ENCODE measurements at places on chromosomes 7 and 10.

GRCh38 chr10:122189185-122189584, 81.9 kb upstream of the BTBD16 start:
- no peak for DNase-seq

GRCh38 chr7:20226860-20227259, 9.7 kb upstream of the MACC1 start:
- no peak for DNase-seq

DNA sequence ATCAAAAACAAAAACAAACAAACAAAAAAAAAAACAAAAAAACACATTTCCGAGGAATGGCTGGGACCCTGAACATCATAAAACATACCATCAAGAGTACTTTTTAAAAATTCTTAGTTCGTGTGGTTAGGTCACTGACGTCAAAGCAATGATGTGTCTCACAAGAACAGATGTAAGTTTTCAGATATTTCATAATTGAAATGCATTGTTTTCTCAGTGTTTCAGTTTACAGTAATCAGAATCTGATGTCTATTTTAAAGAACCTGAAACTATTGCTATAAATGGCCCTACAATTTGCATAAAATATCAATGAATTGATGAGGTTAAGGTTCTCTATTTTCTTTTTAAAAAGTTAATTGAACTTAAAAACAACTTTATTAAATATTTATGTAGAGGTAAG, 103.7 kb upstream of the HGF start:
- DNase-seq: no peak

DNA sequence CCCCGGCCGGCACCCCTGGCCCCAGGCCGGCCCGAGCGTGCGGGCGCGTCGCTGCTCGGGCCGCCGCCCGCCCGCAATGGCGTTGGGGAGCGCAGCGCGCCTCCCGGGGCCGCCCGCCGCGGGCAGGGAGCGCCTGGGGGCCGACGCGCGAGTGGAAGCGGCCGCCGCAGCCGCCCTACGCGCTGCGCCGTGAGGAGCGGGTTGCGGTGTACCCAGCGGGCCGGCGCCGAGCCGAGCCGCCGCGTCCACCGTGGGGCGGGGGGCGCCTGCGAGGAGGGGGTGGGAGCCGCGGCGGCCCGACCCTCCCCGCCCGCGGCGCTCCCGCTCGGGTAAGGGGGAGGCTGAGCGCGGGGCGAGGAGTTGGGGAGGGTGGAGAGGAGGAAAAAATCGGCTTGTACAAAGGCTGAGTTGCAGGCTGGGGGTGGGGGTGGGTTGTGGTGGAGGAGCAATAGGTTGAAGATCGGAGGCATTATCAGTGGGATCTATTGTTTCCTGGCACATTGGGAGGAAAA, 473 bp downstream of the PPP1R9A start:
- no peak for DNase-seq

DNA sequence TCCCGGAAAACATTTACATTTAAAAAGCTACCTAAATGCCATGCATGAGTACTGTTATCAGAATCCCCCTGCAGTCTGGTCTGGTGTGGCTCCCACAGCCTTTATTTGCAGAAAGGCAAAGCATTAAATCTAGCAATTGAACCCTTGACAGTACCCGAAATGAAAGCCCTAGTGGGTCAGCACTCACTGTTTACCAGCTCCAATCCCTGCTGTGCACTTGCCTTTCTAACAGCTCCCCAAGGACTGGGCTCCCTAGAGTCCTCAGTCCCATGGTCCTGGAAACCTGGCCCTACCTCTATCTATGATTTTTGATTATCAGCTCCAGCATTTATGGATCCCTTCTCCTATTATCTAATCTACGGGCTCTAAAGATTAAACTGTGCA, 1.9 kb upstream of the MACC1 start:
- DNase-seq: no peak

DNA sequence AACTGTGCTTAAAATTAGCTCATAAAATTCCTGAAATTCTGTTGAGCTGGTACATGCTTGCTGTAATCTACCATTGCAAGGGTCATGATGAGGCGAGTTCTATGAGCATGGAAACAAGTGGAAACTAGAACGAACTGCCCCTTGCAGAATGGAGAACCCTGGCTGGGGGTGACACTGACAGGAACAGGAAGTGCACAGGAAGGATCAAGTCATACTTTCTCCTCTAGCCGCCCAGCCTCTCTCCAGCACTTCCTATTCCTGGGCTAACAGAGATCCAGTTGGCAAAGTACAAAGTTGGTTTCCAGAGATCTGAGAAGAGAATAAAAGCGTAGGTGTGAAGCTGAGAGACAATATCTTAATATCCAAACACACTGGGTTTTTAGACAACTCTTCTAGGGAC, 414.2 kb upstream of the PODXL start:
- no peak for DNase-seq

DNA sequence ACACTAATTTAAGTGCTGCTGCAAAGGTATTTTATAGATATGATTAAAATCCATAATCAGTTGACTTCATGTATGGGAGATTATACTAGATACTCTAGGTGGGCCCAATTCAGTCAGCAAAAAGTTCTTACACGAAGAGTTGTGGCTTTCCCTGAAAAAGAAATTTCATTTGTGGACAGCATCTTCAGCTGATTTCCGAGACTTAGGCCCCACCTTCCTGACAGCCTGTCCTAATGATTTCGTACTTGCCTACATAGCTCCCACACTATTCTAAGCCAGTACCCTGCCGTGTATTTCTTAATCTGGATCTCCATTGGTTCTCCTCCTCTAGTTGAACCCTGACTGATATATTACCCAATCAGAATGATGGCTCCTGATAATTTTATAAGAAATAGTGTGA, 297.9 kb downstream of the EXOC4 start:
- no peak for DNase-seq

DNA sequence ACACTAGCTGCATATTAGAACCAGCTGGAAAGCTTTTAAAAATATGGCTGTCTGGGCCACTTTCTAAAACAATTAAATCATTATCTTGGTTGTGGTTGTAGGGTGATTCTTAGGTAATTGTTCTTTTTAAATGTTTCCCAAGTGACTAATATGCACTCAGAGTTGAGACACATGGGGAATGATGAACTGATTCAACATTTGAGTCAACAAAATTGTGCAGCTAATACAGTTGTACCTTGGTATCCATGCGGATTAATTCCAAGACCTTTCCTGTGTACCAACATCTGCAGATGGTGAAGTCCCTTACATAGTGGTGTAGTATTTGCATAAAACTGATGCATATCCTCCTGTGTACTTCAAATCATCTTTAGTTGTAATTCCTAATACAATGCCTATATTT, 242.2 kb downstream of the ATRNL1 start:
- DNase-seq: no peak

- no peak for DNase-seq
Observed at GRCh38 chr10:6061056-6061455, 1.1 kb downstream of the IL2RA start.

DNA sequence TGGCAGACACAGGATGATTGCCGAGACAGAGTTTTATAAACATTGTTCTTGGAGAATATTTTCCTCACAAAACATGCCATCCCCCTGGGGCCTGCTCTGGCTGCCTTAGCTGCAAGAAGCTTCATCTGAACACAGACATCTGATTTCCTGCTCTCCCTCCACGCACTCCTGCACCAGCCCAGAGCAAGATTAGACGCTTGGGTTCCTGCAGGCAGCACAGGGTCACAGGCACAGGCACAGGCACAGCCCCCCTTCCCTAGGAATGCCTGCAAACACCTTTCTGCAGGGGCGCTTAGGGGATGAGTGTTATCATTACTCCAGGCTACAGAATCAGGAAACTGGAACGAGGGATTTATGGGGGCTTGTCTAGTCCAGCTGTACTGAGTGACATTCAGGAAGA, 450.3 kb downstream of the GRID1 start:
- no peak for DNase-seq

DNA sequence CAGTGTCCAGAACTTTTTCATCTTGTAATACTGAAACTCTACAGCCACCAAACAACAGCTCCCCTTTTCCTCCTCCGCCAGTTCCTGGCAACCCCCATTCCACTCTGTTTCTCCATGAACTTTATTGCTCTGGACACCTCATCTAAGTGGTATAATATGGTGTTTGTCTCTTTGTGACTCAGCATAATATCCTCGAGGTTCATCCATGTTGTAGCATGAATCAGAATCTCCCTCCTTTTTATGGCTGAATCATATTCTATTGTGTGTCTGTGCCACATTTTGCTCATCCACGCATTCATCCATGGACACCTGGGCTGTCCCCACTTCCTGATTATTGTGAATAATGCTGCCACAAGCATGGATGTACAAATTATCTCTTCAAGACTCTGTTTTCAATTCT, 124.4 kb upstream of the FGFR2 start:
- DNase-seq: no peak

DNA sequence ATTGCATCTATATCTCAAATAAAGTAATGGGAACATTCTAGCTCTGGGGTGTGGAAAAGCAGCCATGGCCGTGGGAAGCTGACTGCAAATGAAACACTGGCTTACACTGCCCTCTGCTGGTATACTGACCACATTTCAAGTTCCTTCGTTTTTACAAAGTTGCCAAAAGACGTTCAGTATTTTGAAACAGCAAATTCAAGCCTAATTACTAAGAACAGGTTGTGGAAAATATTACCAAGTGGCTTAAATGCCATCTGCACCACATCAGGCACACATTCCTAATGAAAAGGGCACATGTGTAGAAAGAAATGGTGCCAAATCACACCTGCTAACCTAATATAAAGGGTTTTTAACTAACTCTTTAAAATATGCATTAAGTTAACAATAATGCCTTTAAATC, 83.9 kb downstream of the JAZF1 start:
- DNase-seq: peak; percentile 7

DNA sequence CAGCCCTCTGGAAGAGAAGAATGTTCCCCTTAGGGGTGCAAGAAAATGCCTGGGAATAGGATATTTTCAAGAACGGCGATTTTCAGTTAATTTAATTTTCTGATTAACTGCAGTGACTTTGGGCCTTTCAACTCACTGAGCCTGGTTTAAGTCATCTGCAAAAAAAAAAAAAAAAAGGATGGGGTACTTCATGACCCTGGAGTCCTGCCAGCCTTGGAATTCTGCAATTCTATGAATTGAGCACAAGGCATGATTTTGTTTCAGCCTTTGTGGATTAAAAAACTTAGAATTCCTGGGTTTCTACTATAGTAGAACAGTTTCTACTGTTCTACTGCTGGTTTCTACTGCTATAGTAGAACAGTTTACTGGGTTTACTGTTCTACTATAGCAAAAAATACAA, 58.3 kb upstream of the CALD1 start:
- DNase-seq: no peak

DNA sequence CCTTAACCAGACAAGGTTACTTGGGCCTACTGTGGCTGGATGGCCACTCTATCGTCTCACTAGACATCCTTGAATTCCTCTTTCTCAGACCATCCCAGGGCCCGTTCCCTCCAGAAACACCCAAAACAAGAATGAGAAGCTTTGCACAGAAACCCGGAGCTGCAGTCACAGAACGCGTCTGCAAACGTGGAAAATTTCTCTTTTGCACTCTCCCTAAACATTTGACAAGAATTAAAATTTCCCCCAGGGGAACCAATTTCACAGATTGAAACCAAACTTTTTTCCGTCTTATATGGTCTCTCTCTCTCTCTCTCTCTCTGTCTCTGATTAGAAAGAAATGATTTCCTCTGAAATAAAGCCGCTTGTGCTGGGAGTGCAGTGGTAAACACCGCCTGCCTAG, 120.7 kb downstream of the MKX start:
- no peak for DNase-seq

DNA sequence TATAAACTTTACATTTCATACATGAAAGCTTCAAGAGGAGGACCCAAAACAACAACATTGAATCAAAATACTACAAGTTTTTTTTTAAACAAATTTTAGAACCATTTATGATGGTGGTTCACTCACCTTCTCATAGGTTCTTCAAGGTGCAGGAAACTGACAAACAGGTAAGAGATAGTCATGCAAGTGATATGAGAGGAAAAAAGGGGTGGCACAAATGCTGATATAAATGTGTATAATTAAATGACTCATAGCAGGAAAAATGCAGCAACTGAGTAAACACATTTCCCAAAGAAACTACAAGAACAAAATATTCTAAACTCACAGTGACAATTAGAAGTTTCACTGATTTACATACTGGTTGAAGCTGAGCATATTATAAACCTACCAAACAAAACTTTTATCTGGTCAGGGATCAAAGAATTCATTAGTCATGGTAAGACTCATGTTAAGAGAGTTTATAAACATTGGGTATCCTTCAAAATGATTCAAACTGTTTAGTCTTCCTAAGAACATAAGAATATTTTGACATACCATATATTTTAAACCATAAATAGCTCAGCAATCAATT, 14.1 kb downstream of the ZWINT start:
- DNase-seq: no peak

DNA sequence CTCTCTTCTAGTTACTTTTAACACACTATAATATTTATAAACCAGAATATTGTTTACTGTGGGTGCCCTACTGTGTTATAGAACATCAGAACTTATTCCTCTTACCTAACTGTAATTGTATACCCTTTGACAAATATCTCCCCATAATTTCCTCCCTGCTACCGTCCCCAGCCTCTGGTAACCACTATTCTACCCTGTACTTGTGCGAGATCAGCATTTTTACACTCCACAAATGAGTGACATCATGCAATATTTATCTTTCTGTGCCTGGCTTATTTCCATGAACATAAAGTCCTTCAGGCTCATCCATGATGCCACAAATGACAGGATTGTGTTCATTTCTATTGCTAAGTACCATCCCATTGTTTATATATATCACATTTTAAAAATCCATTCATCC, 139.8 kb upstream of the RSU1 start:
- no peak for DNase-seq

DNA sequence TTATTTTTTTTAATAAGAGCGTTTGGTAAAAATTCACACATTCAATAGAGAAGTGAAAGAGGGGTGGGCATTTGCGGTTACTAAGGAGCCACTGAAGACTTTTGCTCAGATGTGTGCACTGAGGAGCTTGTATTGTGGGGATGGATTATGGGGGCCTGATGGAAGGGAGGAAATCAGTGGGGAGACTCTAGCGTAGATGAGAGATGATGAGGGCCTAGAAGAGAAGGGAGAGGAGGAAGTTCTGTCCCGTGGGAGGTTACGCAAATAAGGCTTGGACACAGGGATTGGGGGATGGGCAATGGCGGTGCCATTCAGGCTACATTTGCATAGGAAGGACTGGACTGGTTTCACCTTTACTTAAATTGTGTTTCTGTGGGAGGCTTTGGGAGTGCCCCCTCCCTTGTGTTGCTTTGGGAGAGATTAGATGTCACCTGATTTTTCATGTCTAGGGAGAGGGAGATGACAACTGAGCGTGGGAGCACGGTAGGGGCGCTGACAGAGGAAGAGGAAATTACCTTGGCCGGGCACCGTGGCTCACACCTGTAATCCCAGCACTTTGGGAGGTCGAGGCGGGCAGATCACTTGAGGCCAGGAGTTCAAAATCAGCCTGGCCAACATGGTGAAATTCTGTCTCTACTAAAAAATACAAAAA, 2.2 kb upstream of the HIP1 start:
- no peak for DNase-seq

DNA sequence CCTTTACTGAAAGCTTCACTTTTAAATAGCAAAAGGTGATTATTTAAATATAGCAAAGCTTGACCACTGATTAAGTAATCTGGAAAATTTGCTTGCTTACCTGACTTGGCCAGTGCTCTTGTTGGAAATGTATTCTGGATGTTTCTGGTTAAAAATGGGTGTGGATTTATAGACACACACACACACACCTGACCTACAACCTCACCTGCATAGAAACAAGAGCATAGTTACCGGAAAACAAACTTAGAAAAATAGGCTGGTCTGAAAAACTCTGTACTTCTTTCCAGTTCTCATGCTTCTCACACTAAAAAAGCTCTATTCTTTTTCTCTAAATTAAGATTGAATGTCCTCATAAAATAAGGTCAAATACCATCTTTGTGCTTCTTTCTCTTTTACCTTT, at the start of gene AGR3:
AGR3 (minus strand) TSS at position 140 of the 400 bp plus-strand sequence. CDS start 3,365 bp downstream, outside the sequence.
- no peak for DNase-seq

Data from stimulated activated CD4-positive, alpha-beta T cell treated with anti-CD3 and anti-CD28 coated beads, TNF-alpha, amount 100 ng/mL, for 48 hours (primary cell).